ENCODE measurements at places on chromosomes 1 and 21.
A peak's percentile ranks its signal among the peaks of the same experiment; 100 is the strongest.

- DNase-seq = no peak
Measured at GRCh38 chr1:12009318-12009947, 9.9 kb upstream of the MIIP start.

GRCh38 chr1:201982082-201982622 lies 296 bp upstream of the RNPEP start:
- DNase-seq = peak; percentile 86

DNA sequence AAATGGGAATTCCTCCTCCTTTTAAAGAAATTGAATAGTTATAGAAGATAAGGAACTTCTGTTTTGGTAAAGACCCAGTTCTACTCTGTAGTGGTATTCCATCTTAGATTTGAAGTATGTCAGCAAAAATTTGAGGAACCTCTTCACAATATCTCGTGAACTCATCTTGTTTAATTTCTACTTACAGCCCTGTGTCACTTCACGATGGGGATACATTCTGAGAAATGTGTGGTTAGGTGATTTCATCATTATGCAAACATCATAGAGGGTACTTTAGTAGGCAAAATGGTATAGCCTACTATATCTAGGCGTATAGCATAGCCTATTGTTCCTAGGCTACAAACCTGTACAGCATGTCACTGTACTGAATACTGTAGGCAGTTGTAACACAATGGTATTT lies 36.0 kb downstream of the ALG6 start:
- no peak for DNase-seq

GRCh38 chr1:88029142-88029541 lies 654.9 kb upstream of the PKN2 start:
- no peak for DNase-seq

GRCh38 chr1:228219962-228220780 lies 12.3 kb downstream of the OBSCN start:
- no peak for DNase-seq

Data from D721Med (cell line).